ENCODE measurements at places on chromosomes 3 and 15.

DNA sequence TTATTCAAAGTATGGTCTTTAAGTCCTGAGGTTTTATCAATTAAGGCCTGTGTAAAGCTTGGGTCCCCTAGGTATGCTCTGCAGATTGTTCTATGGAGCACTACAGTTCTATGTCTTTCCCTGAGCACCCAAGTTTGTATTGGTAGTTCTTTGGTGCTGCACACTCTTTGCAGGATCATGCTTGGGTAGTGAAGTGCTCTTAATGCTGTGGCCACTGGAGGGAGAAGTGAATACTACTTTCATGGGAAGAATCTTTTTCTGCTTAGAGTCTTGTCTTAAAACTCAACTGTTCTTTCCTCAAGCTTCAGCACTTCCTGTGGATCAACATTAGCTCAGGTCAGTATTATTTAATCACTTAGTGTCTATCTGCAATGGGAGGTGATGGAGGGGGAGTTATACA is 93.6 kb upstream of the CFAP20DC start:
- DNase-seq = no peak

- no peak for DNase-seq
Observed at GRCh38 chr15:47689660-47690059, 27.6 kb upstream of the SEMA6D start.

DNA sequence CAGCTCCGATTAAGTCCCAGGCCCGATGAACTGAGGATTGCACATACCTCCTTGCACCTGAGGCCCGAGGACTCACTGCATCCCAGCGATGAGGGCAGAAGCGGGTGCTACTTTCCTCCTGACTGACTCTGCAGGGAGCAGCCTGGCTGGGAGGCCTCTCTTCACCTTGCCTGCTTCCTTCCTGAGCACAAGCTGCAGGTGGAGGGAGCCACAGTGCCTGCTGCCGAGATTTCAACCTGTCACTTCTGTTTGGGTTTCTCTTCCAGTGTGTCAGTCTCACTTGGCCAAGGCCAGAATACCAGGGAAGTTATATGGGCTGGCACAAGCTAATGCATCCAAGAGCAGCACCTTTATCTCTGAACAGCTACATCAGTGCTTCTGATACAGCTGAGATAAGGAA is 185.4 kb downstream of the NTRK3 start:
- no peak for DNase-seq

- no peak for DNase-seq
Observed at GRCh38 chr15:78461171-78461888, 23.3 kb downstream of the IREB2 start.

- DNase-seq = no peak
Observed at GRCh38 chr3:123071146-123071545, 4.3 kb downstream of the PDIA5 start.

GRCh38 chr3:9037144-9037711 is 74.0 kb upstream of the RAD18 start:
- no peak for DNase-seq

DNA sequence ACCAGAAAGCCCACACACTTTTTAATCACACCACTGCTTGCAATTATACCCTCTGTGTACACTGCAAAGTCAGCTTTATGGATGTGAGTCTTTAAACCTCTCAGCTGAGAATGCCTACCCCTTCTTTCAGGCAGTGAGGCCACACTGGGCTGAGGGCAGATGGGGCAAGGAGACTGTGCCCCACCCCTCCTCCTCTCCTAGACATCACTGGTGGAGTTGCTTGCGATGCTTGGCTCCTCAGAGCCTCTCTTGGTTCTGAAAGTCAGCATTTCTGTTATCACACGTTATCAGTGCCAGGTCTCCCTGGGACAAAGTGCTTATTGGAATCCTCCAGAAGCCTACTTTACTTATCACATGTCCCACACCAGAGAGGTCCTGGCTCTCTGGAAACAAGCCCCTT is 128.2 kb downstream of the ZNF621 start:
- no peak for DNase-seq

- no peak for DNase-seq
Observed at GRCh38 chr3:15042936-15043335, 22.2 kb downstream of the MRPS25 start.
